ENCODE measurements at places on chromosomes 16 and 17. TPM values are rescaled to one million over a fixed set of nuclear protein-coding genes. Genes with fewer than 3 reads are reported as not detected.

Gene MYH1
- total RNA-seq: not detected

Gene CRHR1
- total RNA-seq: 0.75 TPM

Gene BMERB1
- total RNA-seq: 72.6 TPM

Gene SRL
- total RNA-seq: not detected

Gene ACLY
- 287 TPM for total RNA-seq

Gene C17orf50
- not detected for total RNA-seq

All from A549 treated with ZK216348 at 1 μM for 4 hours (cell line).